ENCODE measurements at places on chromosomes 5 and 9.

DNA sequence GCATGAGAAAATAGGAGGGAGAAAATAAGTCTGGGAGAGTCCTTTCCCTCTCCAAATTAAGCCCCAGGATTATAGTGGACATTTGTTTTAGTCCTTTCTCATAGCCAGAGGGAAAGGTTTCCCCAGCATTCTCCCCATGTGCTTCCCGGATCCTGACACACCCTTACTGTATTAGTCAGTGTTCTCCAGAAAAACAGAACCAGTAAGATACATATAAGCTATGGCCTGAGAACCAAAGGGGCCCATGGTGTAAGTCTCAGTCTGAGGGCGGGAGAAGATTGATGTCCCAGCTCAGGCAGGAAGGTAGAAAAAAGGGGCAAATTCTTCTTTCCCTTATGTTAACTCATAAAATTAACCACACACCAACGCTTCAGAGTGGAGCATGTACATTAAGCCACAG lies 25.6 kb upstream of the SPATA31D4 start:
- DNase-seq = no peak

DNA sequence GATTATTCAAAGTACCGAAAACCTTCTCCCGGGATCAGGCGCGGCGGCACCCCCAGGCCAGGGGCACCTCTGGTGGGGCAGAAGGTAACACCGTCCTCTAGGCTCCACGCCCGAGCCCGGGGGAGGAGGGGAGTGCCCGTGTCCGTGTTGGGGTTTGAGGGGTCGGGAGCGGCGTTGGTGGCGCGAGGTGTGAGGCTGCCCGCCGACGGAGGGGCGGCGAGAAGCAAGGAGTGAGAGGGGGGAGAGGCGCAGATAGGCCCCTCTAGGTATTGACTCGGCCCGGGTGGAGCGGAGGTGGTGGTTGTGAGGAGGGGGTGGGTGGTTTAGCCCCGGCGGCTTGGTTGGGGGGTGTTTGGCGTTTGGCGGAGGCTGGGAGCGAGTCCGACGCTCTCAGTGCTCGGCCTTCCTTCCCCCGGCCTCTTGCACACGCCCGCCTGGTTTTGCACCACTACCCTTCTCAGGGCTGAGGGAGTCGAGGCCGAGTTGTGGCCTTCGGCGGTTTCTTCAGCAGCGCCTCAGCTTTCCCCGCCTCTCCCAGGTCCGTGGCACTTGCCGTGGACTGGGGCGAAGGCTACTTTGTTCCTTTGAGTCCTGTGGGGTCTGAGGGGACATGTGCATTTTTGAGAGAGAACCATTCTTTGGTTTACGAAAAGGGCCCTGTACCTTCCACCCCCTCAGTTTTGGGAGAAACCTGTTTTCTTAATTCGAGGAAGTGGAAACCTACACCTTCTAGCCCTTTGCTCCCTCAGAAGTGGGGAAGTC lies 450 bp downstream of the GPBP1 start:
- DNase-seq = peak; percentile 21

DNA sequence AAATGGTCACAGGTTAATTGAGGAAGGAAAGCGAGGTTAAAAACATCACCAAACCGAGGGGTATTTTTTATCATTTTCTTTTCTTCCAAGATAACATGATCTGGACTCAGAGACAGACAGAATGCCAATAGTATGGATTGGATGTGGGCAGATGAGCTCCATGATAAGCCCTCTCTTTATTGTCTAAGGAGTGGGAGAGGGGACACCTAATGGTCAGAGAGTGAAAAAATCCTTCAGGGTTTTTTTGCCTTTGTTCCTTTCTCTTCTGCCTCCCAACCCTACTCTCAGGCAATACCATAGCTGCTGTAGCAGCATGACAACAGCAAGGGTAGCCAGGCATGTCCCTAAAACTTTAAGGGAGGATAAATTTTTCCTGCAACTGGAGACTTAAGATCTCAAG lies 94.7 kb downstream of the DIRAS2 start:
- DNase-seq = no peak

DNA sequence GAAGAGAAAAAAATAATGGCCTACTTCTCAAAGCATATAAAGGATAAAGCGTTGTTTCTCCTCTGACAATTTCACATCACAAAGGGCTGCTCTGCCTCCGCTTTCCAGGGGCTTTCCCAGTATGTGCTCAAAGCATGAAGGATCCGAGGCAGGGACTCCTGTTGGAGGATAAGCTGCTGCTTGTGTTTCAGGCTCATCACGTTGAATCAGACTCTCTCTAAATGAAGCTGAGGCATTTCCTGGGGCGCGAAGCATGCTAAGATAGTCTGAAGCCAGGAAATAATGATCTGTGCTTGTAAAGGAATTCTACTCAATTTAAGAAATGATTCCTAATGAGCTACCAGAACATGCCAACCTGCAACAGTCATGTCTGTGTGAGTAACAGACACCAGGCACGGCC lies 97.5 kb downstream of the MARCHF11 start:
- no peak for DNase-seq

GRCh38 chr5:171578829-171579491 lies 159.5 kb downstream of the FGF18 start:
- no peak for DNase-seq

GRCh38 chr9:84891924-84892323 lies 222.4 kb downstream of the NTRK2 start:
- DNase-seq = no peak

GRCh38 chr5:148011398-148012137 lies 52.2 kb upstream of the SPINK5 start:
- no peak for DNase-seq

GRCh38 chr5:16859346-16859745 lies 76.7 kb downstream of the MYO10 start:
- DNase-seq = no peak

DNA sequence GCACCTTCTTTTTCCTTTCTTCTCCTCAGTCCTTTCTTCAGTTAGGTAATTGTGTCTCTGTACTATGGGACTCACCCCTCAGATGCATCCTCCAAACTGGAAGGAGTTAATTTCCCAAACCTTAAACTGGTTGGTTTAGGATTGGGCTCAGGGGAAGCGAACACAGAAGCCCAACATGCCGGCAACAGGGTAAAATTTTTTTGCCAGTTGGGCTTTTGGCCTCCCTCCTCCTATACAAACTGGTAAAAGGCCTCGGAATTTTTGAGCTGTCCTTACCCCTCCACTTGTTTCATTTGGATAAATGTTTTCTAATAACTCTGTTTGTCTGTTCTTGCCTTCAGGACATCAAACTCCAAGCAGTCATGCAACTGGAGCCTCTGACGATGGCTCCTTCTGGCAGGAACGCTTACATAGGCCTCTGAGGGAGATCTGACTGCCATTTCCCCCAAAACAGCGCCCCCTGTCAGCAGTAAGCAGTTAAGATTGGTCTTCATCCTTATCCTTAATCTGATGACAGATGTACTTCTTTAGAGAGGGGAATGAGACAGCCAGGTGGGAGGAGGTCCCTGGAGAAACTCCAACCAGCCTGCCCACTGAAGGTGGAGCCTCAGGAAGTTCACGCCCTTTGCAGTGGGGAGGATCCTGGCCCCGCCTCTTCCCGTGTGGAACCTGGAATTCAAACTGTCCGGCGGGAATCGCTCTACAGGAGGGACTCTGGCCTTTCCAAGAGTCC lies 57.8 kb upstream of the SPINK5 start:
- no peak for DNase-seq

- no peak for DNase-seq
Observed at GRCh38 chr9:89295400-89295799, 15.6 kb upstream of the CKS2 start.

- no peak for DNase-seq
Observed at GRCh38 chr5:50967563-50968355, 301.3 kb downstream of the PARP8 start.

- no peak for DNase-seq
Observed at GRCh38 chr5:40397091-40397490, 282.6 kb upstream of the PTGER4 start.

GRCh38 chr9:19232823-19233194 lies 2.3 kb downstream of the DENND4C start:
- DNase-seq = no peak

DNA sequence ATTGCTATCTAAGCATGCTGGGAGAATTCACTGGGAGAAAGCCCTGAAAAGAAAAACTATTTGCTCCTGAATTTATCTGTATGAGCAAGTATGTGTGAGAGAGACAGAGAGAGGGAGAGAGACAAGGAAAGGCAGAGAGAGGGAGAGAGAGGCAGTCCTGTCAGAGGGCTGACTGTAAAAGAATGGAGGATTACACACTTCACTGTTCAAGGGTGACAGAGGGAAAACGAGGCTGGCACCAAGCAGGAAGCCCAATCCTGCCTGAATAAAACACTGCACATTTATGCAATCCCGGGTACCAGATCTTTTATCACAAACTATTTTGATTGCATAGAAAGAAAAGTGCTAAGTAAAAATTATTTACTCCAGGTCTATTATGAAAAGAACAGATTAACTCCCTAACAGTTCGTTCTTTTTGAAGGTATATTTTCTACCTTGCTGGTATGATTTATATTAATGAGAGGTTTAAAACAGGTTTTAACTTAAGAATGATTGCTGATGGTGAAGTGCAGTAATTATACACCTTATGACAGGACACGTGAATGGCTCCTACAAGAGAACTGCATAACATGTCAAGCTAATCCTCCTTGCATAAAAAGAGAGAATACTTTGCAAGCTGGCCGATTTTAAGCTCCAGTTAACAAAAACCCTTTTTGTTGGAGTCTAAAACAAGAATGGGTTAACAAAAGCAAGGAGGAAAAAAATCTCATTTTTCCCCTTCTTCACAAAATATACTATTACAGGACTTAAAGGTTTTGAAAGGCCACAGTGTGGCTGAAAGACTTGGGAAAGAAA lies 82.5 kb downstream of the NFIB start:
- DNase-seq = no peak

- no peak for DNase-seq
Observed at GRCh38 chr9:109918339-109919163, 138.6 kb downstream of the PALM2AKAP2 start.

- no peak for DNase-seq
Observed at GRCh38 chr5:135016861-135017290, 17.2 kb downstream of the PITX1 start.

- no peak for DNase-seq
Observed at GRCh38 chr5:133916479-133916878, 51.9 kb downstream of the C5orf15 start.

- DNase-seq = no peak
Observed at GRCh38 chr9:99375481-99375880, 153.4 kb downstream of the SEC61B start.

DNA sequence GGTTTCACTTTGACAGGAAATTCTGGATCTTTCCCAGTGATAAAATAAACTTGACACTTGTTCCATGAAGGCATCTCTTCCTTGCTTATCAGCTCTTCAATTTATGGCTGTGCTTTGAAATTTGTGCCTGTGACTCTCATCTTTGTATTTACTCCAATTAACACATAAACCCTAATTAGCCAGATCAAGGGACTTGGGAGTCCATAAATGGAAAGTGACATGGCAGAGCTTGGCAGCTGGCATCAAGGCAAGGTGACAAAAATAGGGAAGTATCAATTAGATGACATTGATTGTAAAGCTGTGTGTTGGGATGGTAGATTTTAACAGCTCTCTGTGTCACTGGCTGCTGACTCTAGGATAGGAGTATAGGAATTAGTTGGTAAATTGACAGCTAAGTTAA lies 133.9 kb downstream of the PBX3 start:
- no peak for DNase-seq

- DNase-seq = no peak
Observed at GRCh38 chr9:124392871-124393460, 22.3 kb downstream of the PSMB7 start.

GRCh38 chr9:130948266-130948665 lies 9.2 kb upstream of the FIBCD1 start:
- DNase-seq = no peak

GRCh38 chr5:159552751-159553150 lies 222.5 kb upstream of the IL12B start:
- no peak for DNase-seq

GRCh38 chr5:36374266-36374862 lies 72.7 kb upstream of the RANBP3L start:
- no peak for DNase-seq

DNA sequence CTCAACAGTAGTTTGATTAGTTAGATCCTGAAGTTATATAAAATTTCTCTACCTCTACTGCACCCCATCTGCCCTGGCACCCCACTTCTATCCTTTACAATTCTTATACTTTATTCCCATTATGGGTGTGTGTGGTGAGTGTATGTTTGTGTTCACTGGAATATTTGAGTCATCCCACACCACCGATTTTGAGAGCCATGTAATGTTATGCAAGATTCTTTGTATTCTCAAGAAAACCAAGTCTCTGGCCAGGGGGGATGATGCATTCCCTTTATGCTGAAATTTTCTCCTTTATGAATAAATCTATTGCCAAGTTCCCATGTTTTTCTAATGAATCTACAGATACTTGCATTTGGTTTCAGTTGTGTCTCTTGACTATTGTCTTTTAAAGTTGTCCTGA lies 266.8 kb downstream of the ARHGEF28 start:
- DNase-seq = no peak

DNA sequence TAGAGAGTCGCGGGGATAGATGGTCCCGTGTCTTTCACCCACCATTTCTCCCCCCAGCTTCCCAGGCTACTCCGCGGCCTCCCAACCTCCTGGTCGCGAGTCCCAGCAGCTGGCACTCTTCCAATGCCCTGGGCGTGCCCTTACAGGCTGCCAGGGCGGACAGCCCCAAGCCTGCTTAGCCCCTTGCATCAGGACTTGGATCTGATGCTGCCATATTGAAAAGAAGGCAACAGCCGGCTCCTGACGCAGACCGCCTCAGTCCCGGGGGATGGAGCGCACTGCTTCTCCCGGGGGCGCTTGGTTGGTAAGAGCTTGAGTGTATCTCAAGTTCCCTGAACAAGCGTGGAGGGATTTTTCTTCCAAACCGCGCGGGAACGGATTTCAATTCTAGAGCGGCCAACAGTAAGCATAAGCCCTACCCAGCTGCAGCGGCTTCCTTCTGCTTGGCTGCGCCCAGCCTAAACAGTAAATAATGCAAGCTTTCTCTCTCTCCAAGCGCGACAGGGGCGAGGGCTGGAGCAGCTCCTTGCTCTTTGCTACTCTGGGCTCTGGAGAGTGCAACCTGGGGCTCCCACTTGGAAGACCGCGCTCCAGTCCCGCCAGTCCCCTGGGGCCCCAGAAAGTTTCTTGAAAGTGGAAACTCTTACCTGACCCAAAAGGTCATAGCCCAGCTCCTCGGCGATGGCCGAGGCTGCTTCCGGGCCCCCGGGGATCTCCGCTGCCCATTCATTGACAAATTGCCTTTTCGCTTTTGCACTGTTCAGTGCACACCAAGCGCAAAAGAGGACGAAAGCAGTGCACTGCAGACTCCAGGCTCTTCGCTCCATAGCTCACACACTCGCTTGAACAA lies 607 bp downstream of the PCSK1 start:
- no peak for DNase-seq

DNA sequence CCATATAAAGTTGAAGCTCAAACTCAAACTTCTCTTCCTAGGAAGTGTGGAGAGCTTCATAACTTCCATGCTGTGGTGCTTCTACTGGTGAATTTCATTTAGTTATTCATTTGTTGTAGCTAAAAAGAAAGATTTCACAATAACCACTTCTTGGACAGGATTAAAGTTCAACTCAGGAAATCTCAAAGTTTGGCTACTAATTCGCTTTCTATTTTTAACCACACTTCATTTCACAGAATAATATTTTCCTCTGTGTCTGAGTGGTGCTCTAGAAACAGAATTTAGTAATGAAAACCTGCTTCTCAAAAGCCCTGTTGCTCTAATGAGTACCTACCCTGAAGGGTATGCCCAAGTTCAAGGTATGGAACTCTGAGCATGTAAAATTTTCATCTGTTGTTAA lies 73.9 kb downstream of the ACTBL2 start:
- no peak for DNase-seq
